HS-5 (cell line): ENCODE measurements at places on chromosomes 2 and 18.

GRCh38 chr2:196445991-196446390 is 193.5 kb upstream of the CCDC150 start:
- DNase-seq: no peak

- DNase-seq: no peak
Measured at GRCh38 chr2:4090668-4091630, 387.6 kb downstream of the DCDC2C start.

- no peak for DNase-seq
Measured at GRCh38 chr2:120442923-120443571, 97.1 kb downstream of the INHBB start.

DNA sequence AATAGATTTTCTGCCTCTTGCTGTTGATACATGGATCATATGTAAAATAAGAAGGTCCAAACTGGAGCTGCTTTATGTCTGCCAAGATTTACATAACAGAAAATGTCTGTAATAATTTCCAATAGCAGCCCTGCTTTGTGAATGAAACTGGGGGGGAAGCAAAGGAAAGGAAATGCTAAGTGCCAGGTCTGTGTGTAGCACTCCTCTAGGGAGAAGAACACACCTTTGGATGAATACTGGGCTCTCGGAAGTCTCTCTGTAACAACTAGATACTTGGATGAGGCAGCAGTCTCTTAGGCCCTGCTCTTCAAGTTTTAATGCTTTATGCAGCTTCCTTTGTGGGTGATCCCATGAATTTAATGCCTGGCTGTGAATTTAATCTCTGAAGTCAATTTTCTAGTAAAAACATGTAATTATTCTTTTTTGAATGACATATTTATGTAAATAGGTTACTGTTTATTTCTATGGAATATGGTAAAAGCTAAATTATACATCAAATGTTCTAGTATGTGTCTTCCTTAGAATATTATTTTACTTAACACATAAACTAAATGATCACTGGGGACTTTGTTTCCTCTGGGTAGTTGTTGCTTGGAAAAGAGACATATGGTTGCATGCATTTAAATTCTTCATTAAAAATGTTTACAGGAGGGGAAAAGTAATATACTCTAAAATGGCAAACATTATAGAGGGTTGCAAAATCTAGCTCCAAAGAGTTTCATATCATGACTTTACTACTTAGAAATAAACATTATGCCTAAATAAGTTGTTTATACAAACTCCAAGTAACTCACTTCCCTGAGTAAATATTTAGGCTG is 336.6 kb upstream of the CWC22 start:
- no peak for DNase-seq

DNA sequence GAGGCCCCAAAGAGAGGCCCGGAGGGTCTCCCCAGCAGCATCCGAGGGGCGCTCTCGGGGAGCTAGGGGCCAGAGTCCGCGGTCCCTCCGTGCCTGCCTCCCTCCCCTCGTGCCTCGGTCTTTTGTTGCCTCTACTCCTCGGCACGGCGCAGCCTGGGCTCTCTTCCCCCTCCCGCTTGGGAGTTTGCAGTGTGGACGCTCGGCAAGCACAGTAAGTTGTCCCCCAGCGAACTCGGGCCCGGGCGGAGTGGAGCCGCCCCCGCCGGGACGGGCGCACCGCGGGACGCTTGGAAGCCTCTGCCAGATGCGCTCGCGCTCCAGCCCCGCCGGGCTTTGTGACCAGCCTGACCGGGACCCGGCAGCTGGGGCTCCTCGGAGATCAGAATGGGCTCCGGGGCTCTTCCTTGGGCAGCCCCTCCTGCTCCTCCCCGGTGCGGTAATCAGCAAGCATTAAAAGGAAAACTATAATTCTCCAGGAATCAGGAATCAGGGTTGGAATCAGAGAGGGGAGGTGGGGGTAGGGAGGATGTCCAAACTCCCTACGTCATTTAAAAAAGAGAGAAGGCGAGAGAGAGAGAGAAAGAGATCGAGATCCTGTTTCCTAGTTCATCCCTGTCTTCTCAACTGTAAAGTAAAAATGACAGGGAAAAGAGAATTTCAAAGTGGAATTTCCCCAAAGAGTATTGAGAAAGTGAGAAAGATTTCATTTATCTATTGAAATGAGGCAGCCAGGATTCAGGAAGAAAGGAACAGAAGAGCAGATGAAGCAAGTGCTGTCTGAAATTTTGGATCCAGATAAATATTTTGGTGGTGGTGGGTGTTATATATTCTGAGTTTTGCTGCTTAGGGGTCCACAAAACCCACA is 786 bp upstream of the TMEM200C start:
- no peak for DNase-seq

DNA sequence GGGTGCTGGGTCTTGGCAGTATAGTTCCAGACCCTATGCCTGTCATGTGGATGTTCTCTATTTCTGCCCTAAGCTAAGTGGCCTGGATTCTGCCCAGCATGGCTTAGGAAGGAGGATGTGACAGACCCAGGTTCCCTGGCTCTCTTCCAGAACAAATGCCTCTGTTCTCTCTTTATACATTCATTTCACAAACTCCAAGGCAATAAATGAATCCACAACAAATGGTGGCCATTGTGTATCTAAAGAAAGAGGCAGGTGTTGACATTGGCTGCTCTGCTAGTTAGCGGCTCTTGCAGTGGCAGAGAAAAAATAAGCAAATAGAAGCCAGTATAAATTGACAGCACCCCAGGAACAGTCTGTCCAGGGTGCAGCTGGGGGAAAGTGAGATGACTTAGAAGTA is 298.6 kb downstream of the SUCLG1 start:
- DNase-seq: no peak

GRCh38 chr2:215772634-215773563 is 240.5 kb downstream of the MREG start:
- DNase-seq: no peak

DNA sequence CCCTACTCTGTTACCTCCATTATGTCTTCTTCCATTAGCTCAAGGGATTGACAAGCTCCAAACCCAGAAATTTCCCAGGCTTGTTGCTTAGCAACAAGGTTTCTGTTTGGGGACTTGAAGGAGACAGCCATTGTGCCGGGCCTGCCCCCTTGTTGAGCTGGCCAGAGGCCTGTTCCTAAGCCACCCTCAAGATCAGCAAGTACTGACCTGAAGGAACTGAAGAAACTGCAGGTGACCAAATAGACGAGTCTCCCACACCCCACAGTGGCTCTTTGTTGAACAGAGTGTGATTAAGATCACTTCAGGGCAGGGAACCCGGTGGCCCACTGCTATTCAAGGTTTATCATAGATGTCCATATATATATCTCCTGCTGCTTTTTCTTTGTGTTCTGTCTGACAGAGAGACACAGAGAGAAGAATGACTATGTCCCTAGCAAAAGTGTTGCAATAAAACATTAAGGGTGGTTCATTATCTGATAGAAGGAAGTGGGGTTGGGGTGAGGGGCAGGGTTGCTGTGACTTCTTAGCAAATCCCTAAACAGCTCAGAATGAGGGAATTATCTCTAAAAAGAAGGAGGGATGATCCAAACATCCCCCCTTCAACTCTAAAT is 69.2 kb downstream of the RNF144A start:
- no peak for DNase-seq
